ENCODE measurements at places on chromosomes 13 and 19. TPM values are rescaled to one million over a fixed set of nuclear protein-coding genes. Genes with fewer than 3 reads are reported as not detected.

DNA sequence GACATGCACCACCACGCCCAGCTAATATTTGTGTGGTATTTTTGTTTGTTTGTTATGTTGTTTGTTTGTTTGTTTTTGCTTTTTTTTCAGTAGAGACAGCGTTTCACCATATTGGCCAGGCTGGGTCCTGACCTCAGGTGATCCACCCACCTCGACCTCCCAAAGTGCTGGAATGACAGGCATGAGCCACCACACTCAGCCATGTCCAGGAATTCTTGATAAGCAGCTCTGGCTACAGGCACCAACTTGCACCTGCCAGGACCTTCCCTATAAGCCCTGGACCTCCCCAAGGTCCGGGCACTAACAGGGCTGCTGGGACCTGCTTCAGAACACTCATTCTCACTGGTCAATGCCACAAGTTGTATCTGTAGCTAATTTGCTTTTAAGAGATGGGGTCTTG lies 48.7 kb downstream of the TINCR start:
- no peak for DNase-seq

DNA sequence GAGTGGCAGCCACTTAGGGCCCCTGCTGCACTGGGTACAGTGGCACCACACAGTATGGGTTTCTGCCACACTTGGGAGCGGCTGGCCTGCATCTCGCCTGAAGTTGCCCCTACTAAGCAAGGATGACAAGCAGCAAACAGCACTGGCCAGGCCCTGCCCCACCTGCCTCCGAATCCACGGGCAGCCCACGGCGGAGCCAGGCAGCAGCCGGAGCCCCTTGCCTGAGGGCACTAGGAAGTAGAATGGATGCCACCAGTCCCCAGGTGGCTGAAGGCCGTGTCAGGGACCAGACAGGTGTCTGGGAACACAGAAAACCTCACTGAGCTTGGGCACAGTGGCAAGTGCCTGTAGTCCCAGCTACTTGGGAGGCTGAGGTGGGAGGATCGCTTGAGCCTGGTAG lies 19.4 kb downstream of the MLLT1 start:
- no peak for DNase-seq

DNA sequence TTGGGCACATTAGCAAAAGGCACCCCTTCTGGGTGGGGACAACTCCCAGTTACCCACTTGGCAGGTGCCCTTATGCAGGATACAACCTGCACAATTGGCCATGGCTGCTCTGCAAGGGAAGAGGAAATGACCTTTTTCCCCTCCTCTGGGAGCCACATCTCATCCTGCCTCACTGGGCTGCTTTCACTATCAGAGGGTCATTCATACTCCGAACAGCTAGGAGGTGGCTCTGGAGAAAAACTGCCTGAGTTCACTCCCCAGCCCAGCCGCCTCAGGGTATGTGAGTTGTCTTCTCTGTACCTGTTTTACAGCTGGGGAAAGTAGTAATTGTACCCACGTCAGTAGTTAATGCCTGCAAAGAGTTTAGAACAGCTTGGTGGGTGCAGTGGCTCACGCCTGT lies 7.1 kb upstream of the ACTN4 start:
- DNase-seq, result no peak

- DNase-seq, result no peak
Measured at GRCh38 chr13:28710161-28710560, 8.6 kb downstream of the SLC46A3 start.

DNA sequence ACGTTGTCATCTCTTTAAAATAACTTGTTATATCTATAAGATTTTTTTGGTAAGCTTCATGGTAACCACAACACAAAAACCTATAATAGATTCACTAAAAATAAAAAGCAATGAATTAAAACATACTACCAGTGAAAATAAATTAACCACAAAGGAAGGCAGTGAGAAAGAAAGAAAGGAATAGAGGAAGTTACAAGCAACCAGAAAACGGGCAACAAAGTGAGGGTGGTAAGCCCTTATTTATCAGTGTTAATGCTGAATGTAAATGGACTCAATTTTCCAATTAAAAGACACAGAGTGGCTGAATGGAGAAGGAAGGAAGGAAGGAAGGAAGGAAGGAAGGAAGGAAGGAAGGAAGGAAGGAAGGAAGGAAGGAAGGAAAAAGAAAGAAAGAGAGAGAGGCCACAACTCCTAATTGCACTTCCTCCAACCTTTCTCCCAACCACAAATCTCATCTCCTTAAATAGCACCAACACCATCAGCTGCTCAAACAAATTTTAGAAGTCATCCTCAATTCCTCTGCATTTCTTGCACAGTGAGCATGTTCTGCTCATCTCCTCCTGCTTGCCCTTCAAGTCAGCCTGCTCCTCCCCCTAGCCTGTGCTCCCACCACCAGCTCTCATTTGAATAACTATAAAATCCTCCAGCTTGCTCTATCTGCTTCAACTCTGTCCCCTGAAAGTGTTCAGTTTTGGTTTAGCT lies 48.6 kb downstream of the CCNA1 start:
- DNase-seq, result no peak

DNA sequence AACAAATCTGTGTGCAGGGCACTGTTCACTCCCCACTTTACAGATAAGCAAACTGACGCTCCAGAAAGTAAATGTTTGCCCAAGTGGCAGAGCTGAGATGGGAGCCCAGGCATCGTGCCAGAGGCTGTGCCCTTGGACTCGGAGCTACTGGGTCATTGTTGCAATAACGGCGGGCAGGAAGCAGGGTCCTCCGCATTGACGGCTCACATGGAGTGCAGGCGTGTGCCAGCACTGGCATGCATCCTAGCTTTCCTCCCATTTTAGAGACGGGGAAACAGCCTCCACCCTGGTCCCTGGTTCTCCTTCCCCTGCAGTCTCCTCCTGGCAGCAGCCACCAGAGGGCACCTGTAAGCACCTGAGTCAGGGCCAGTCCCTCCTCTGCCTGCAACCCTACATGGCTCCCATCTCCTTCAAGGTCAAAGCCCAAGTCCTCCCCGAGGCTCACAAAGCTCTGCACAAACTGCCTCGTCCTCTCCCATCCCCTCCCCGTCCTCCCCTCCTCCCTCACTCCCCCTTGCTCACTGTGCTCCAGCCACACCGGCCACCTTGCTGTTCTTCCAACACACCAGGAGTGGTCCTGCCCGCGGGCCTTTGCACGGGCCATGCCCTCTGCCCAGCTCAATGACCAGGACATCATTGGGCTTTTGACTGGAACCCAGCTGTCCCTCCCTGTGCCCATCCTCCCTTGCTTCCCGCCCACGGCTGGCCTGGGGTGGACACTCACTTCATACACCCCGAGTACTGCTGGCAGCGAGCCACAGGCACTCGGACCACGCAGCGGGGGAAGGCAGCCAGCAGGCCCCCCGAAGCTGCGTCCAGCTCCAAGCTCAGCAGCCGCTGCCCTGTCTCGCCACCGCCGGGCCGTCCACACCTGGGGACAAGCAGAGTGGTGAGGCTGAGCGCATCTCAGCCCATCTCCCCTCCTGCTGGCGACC lies 7.7 kb upstream of the LRG1 start:
- peak; percentile 86 for DNase-seq

DNA sequence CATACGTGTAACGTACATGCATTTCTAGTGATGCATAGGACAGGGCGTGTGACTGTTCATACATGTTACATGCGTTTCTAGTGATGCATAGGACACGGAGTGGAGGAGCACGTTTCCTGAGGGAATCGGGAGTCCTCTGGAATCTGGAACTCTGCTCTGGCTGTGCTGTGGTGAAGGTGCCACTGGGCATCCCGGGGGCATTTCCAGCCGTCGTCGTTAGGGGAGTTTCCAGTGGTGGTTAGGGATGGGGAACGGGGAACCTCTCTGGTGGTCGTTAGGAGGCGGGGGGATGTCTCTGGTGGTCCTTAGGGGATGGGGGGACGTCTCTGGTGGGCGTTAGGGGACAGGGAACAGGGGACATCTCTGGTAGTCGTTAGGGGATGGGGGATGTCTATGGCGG lies 209.6 kb upstream of the SOX1 start:
- no peak for DNase-seq

GRCh38 chr13:97809576-97809975 lies 143.9 kb upstream of the IPO5 start:
- DNase-seq, result no peak

DNA sequence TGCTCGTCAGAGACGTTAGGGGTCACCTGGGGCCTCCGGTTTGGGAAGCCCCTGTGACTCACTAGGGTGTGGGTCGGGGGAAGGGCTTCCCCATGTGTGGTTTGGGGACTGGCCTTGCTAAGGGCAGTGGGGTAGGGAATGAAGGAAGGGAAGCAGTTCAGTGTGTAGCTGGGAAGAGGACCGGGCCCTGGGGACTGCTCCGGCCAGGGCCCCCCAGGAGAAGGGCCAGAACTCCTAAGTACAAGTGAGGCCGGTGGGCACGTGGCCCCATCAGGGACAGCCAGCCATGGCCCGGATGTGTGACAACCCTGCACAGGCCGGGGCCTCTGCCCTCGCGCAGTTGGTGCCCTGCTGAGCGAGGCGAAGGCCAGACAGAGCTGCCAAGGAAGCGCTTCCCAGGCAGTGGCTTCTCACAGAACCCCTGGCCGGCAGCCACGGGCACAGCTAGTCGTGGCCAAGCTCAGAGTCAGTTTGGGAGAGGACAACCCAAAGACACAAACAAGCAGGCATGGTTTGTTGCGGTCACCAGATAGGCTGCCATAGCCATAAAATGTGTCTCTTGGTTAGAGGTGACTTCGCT lies 25.7 kb downstream of the TEX29 start:
- no peak for DNase-seq

DNA sequence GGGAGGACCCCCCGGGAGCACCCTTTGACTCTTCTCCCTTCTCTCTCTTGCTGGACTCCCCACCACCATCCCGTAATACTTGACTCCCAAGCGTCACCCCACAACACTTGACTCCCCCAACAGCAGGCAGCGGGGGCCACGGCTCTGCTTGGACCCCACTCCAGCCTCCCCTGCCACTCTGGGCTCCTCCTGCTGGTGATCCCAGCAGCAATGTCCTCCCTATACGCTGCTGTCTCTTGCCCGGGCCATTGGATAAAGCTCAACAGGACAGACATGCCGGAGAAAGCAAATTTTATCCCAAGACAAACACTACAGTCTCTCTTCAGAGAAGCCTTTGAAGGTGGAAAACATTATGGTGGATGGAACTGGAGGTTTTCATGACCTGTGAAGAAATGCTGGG lies 20.4 kb upstream of the AMER2 start:
- DNase-seq, result no peak

GRCh38 chr13:95341441-95341840 lies 40.2 kb upstream of the ABCC4 start:
- no peak for DNase-seq

GRCh38 chr13:43874504-43875092 lies 4.9 kb downstream of the CCDC122 start:
- no peak for DNase-seq

DNA sequence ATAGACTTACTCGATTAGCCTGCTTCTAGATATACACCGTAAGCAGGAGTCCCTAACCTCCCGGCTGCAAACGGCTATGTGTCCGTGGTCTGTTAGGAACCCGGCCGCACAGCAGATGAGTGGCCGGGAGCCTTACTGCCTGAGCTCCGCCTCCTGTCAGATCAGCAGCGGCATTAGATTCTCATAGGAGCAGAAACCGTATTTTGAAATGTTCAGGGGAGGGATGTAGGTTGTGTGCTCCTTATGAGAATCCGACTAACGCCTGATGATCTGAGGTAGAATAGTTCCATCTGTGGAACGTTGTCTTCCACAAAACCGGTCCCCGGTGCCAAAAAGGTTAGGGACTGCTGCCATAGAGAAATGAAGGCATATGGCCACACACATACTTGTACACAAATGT lies 1491.9 kb downstream of the SLITRK5 start:
- no peak for DNase-seq

DNA sequence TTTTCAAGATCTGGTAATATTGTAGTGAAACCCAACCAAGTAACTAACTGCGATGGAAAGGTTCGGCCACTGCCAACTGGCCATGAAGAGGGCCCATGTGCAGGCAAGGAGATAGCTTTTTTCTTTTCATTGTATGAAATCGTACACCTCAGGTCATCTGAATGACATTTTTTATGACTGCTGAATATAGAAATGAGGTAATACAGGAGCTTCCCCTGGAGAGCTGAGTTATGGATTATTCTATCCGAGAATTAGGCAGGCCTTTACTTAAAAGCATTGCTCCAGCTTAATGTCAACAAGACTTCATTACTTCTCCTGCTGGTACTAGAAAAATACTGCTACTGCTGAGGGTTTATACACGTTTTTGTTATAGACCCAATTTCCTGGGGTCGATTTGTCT lies 1215.6 kb downstream of the EFNB2 start:
- DNase-seq, result no peak

- no peak for DNase-seq
Measured at GRCh38 chr13:78404846-78405360, 198.4 kb downstream of the POU4F1 start.

- no peak for DNase-seq
Measured at GRCh38 chr19:7759156-7759555, 3.9 kb upstream of the CLEC4M start.

DNA sequence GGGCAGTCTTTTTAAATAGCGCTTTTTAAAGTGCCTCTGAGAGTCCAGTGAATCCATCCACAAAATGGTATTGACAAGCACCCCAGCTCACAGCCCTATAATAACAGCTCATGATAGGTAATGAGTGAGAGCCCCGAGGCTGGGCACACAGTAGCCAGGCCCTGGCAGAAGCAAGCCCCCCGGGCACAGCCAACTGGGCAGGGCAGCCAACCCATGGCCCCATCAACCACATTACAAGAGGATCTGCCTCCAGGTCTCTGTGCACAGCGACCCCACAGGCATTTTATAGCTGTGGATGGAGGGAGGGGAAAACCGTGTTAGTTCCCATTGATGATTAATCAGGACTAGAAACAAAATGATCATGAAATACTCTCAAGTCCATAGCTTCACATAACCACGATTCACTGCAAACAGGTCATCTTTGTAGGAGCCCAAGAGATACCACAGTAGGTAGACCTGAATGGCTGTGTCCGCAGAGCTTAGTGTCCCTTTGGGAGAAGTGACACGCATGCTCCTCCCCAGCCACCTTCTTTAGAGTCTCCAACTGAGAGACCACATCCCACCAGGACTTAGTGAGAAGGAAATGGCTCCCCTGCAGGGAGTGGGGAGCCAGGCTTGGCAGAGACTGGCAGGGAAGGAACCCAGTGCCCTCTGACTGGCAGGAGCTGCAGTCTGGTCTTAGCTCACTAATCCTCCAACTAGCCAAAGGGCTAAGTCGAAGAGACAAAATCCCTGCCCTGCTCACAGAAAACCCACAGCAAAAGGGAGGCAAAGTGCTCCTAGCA lies 4.3 kb upstream of the VSTM2B start:
- peak; percentile 34 for DNase-seq

Gene BRME1
- 2.0 TPM for total RNA-seq

Gene ZNF701
- total RNA-seq, result 18.5 TPM

Gene ICAM3
- total RNA-seq, result 23.8 TPM

Gene CYP4F2
- not detected for total RNA-seq

Gene ZNF135
- 4.1 TPM for total RNA-seq

Gene GPC5
- total RNA-seq, result 8.1 TPM

Data from upper lobe of right lung (tissue), 1 donor.